Inflammatory macrophage treated with lipopolysaccharide for 1 hour (primary cell): ENCODE measurements at places on chromosomes 6 and 20.

DNA sequence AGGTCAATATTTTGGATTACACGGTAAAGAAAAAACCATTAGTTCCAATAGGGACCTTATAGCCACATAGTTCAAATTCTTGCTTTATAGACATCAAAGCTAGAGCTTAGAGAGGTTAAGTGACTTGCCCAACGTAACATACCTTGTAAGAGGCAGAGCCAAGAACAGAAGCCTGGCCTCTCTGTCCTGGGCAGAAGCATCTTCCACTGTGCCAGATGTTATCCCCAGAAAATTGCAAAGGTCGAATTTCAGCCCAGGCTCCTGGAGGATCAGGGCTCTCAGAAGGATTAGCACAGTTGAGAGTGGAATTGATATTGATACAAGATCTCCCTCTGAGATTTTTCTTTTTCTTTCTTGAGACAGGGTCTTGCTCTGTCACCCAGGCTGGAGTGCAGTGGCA lies 6.1 kb downstream of the SMIM28 start:
- no peak for DNase-seq

GRCh38 chr6:19478992-19479391 lies 358.2 kb upstream of the ID4 start:
- DNase-seq: no peak

GRCh38 chr20:3710703-3711483 lies 1.5 kb downstream of the SIGLEC1 start:
- DNase-seq: peak; percentile 84

GRCh38 chr6:111746983-111747382 lies 126.3 kb downstream of the FYN start:
- no peak for DNase-seq

DNA sequence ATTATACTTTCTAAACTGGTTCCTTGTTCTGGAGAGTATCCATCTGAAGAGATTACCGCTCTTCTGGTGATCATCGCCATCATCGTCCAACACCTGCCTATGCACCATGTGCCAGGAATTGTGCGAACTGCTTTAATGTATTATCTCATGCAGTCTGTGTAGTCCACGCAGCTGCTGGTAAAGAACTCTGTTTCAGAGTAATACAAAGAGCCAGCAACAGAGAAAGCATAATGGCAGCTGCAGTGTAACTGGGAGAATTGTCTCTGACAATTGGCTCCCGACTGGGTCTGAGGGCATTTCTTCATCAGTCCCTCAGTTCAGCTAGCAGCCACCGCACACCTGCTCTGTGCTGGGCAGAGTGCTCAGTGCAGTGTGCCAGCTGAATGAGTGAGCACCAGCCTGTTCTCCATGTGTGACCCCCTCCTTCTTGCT lies 383.4 kb downstream of the GRIK2 start:
- no peak for DNase-seq
